ENCODE measurements at places on chromosomes 16 and 17.

DNA sequence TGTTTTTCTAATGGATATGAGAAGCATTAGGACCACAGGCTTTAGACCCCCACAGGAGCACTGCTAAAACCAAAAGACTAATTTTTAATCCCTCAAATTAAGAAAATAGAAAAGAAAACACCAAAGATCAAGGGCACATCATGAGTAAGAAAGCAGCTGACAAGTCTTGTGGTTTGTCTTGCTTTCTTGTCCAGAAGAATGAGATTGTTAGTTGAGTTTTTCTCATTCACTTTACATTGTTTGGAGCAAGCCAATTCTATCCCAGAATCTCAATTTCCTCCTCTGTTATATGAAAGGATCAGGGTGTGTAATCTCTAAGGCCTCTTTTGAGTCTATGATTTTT lies 899.0 kb downstream of the KCNJ2 start:
- DNase-seq: no peak

DNA sequence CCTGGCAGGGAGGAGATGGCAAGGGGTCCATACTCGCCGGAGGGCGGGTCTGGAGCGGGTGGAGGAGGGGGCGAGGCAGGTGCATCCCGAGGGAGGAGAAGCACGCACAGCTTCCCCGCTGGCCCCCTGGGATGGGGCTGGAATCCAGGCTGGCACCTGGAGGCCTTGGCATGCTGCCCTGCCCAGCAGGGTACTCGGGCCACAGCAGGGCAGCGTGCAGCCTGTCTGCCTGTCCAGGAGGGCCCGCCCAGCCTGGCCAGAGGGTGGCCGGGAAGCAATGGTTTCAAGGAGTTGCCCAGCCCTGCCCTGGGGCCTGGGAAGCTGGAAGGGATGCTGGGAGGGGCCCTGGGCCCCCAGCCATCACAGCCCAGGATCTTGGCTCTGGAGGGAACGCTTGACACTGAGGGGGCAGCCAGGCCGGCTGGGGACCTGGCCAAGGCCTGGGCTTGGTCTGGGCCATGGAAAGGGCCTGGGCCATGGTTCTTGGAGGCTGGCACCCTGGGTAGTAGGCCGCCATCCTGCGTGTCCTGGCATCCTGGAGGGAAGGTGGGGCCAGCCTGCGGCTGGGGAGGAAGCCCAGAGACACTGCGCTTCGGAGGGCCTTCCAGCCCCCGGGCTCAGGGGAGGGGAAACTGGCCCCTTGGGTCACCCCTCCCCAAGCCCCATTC lies 1.1 kb downstream of the GLIS2 start:
- no peak for DNase-seq

DNA sequence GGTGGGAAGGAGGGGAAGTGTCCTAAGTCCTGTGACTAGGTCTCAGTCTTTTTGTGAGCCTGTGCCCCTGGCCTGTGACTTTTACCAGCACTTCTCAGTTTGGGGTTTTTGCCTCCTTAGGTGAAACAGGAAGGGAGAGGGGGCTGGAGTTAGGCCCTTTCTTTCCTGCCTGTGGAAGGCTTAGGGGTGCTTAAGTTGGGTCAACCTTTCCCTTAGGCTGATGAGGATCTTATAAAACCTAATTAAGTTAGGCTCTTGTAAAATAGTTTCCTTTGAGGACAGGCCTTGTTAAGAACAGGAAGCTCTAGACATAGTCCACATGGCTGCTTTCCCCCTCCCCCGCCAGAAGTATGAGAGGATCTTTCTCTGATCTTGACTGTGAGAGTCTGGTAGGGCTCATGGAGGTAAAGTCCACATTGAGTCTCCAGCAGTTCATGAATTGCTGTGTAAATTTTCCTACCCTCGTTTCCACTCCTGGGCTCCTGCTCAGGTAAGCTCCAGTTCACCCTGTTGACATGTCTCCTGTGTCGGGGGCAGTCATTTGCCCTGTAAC lies 17.0 kb upstream of the DNASE1 start:
- no peak for DNase-seq

- no peak for DNase-seq
Observed at GRCh38 chr17:80474231-80474960, 2.0 kb downstream of the NPTX1 start.

- DNase-seq: no peak
Observed at GRCh38 chr16:14400285-14400977, 229.6 kb downstream of the PARN start.

DNA sequence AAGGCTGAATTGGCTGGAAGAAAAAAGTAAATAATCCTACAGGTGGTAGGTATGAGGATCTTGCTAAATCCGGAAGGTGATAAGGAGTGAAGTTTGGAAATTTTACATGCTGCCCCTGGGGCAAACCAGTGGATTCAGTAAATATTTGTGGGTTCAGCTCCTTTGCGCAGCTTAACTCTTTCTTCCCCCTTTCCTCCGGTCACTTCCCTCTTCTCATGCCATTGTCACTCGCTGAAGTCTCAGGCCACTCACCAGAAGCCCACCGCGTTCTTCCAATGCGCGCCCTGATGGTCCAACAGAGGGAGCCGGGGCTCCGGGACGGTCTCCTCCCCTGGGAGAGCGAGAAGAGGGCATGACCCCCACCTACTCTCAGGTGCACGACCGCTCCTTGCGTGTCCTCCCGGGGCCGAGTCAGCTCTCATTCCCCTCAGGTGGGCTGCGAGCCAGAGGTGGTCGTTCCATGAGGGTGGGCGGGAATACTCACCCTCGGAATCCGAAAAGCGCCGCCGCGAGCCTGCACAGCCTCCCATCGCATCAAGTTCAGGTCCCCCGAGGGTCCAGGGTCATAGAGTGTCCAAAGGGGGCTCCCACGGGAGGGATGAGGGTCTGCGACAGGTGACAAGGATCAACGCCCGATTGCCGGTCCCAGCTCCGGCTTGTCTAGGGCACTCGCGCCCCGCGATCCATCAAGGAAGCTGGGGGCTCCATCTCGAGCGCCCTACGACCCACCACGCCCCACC lies 474 bp downstream of the CLN3 start:
- DNase-seq: peak; percentile 7

DNA sequence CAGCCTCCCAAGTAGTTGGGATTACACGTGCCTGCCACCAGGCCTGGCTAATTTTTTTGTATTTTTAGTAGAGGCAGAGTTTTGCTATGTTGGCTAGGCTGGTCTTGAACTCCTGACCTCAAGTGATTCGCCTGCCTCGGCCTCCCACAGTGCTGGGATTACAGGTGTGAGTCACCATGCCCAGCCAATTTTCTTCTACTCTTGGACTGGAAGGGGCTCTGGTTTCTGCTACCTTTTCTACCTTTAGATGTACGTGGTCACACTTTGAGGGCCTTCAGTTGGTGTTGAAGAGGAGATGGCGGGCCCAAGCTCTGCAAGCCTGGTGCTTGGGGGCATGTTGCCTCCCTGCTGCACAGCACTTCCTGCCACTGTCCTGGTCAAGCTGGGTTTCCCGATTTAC lies 173.6 kb downstream of the PRKCA start:
- no peak for DNase-seq

GRCh38 chr16:47779201-47780016 lies 318.3 kb downstream of the PHKB start:
- DNase-seq: no peak

GRCh38 chr16:66996324-66996982 lies 8.1 kb downstream of the CES4A start:
- DNase-seq: no peak

Data from left renal pelvis (tissue), 4 donors.